ENCODE measurements at places on chromosomes 5 and 9. TPM values are rescaled to one million over a fixed set of nuclear protein-coding genes. Genes with fewer than 3 reads are reported as not detected.

ZNF782 gene
- 2.8 TPM for total RNA-seq

PCDHA1 gene
- total RNA-seq: not detected

SV2C gene
- not detected for total RNA-seq

FAM78A gene
- 31.3 TPM for total RNA-seq

LCN1 gene
- not detected for total RNA-seq

FAM169A gene
- 10.0 TPM for total RNA-seq

GPR150 gene
- total RNA-seq: 0.57 TPM

TNFSF8 gene
- 130 TPM for total RNA-seq

TAF11L4 gene
- total RNA-seq: not detected

- no peak for DNase-seq
Observed at GRCh38 chr9:79610019-79610631, 38.4 kb downstream of the TLE4 start.

- no peak for DNase-seq
Observed at GRCh38 chr5:141512911-141513626, 24.2 kb downstream of the PCDHGC5 start.

- DNase-seq: no peak
Observed at GRCh38 chr9:109975574-109976295, 195.7 kb downstream of the PALM2AKAP2 start.

GRCh38 chr5:87605663-87606062, 192.9 kb upstream of the CCNH start:
- DNase-seq: no peak

DNA sequence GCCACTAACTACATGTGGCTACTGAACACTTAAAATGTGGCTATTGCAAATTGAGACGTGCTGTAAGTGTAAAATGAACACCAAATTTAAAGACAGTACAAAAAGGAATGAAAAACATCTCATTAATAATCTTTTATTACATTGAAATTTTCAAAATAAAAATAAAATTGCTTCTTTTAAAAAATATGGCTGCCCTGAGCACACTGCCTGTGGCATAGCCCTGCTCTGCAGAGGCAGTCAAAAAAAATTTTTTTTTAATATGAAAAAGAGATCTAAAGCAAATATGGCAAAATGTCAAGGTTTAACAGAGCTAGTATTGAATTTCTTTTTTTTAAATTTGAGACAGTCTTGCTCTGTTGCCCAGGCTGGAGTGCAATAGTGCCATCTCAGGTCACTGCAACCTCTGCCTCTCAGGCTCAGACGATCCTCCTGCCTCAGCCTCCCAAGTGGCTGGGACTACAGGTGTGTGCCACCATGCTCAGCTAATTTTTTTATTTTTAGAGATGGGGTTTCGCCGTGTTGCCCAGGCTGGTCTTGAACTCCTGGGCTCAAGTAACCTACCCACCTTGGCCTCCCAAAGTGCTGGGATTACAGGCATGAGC, 25.6 kb downstream of the CARNMT1 start:
- DNase-seq: no peak

GRCh38 chr5:107807431-107807830, 136.7 kb upstream of the EFNA5 start:
- no peak for DNase-seq

DNA sequence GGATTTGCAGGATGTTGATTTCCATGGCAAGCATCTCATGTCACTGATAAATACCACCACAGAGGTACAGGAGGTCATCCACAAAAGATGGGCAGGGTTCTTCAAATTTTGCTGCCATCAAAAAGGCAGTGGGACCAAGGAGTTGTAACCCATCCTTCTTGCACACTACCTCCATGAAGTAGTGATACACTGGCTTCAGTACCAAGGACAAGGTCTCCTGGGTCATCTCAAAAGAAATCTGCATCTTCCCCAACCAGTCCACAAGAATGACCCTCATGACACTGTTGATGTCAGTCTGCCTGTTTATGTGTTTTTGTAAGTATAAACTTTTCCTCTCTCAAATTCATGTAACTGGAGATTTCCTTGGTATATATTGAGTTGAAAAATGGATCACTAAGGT, 298.2 kb downstream of the CDH9 start:
- DNase-seq: no peak

GRCh38 chr5:54959673-54960418, 25.5 kb downstream of the ESM1 start:
- DNase-seq: no peak

GRCh38 chr5:81898403-81898802, 73.4 kb upstream of the ATG10 start:
- no peak for DNase-seq

DNA sequence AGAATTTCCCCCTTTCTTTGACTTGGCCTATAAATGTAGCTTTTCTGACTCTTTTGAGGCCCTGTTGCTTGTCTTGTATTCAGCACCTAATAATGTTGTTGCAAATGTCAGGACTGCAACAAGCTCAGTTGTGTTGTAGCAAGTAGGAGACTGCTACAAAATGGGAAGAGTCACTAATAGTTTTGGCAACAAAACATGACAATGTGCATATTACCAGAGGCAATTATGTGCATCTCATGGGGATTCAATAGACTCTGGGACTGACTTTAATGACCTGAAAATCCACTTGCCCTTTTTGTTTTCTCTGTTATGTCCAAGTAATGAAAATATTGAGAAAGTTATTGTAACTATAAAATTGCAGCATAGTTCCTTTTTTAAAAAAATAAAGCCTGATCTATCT, 368.4 kb downstream of the OSTF1 start:
- no peak for DNase-seq

All from activated T-cell treated with anti-CD3 and anti-CD28 coated beads, Interleukin-2, amount 50 U/mL, for 4 hours (primary cell).